ENCODE measurements at places on chromosomes 12 and 14. TPM values are rescaled to one million over a fixed set of nuclear protein-coding genes. Genes with fewer than 3 reads are reported as not detected.

GRCh38 chr12:1661553-1662335 lies 29.1 kb upstream of the ADIPOR2 start:
- DNase-seq, result peak; percentile 74

GRCh38 chr12:104177663-104178501 lies 37.7 kb upstream of the TXNRD1 start:
- peak; percentile 100 for DNase-seq

Gene VPS29
- 88.3 TPM for total RNA-seq

Gene MDGA2
- not detected for total RNA-seq

- no peak for DNase-seq
Measured at GRCh38 chr14:22163051-22163450, 426.0 kb downstream of the DAD1 start.

DNA sequence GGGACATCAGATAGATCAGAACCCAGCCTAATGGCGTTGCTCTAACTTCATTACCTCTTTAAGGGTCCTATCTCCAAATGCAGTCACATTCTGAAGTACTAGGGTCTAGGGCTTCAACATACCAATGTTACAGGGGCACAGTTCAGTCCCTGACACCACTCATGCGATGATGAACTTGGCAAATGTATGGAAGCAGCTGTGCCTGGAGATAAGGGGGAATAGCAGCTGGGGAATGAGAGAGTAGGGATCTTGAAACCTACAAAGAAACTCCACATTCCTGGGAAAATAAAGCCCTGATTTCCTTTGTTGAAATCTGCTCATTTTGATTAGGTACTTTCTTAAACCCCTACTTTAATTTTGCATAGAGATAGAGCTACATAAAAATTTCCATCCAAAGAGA lies 20.5 kb upstream of the TMCC3 start:
- no peak for DNase-seq

Gene GPR135
- 6.5 TPM for total RNA-seq

DNA sequence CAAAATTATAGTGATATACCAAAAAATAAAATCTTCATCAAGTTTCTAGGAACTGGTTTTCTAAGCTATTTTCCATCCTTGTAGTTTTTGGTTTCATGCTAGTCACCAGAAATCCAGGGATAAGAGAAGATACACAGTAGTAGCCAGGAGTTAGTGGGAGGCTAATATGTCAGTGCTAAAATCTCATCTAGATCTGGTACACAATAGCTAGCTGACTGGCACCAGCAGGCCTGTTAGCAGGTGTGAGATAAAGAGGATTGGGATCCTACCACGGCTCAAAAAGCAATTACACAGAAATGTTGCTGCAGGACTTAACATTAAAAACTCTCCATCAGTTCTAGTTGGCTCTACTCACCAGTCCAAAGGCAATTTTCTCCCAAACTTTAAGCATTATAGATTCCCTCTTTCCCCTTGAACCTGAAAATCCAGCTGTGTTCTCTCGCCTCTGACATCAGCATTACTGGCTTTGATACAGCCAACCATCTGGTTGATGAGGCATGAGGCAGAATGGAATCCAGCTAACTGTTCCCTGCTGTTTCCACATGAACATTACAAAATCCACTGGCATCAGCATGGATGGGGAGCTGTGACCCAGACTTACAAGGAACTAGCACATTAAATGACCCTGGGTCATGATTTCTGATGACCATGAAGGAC lies 41.8 kb upstream of the CCDC196 start:
- no peak for DNase-seq

Gene GLT1D1
- total RNA-seq, result not detected

DNA sequence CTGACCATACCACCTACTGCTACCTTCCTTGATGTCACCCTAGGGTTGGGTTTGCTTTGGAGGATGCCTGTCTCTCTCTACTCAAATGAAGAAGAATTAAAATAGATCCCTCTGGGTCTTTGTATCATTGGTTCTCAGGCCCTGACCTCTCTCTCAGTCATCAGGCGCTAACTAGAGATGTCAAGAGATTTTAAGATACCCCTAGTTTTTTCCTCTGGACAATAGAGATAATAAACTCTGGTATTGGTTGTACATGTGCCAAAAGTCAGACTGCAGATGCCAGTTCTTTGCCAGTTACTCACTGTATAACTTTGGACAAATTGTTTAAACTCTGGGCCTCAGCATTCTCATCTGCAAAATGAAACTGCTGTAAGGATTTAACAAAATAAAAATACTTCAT lies 31.5 kb downstream of the ITPR2 start:
- DNase-seq, result no peak

GRCh38 chr12:69112616-69113015 lies 126.8 kb upstream of the CPSF6 start:
- DNase-seq, result no peak

DNA sequence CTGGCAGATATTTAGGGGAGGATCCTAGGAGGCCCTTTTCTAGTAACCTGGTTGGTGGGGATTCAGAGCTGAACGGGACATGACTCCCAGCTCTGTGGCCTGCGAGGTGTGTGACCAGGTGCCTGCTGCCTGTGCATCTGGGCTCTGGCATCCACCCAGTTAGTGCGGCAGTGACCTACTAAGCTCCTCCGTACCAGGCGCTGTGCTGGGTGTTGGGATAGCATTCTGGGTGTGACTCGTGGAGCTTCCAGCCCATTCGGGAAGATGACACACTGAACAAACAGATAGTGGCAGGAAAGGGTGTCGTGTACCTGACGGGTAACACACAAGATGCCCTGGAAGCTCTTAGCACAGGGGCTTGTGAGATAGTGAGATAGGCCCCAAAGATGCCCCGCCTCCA lies 80.9 kb downstream of the ACACB start:
- no peak for DNase-seq

- DNase-seq, result no peak
Measured at GRCh38 chr14:41037388-41037787, 569.3 kb upstream of the LRFN5 start.

GRCh38 chr12:92899386-92900001 lies 29.6 kb downstream of the EEA1 start:
- peak; percentile 98 for DNase-seq

- DNase-seq, result no peak
Measured at GRCh38 chr12:76219806-76220205, 128.4 kb downstream of the BBS10 start.

- DNase-seq, result peak; percentile 60
Measured at GRCh38 chr14:34322940-34323418, 139.1 kb downstream of the SPTSSA start.

GRCh38 chr12:22658214-22658613 lies 33.2 kb downstream of the ETNK1 start:
- DNase-seq, result peak; percentile 59

GRCh38 chr14:105375635-105376057 lies 22.7 kb upstream of the TEX22 start:
- no peak for DNase-seq

- no peak for DNase-seq
Measured at GRCh38 chr14:52686176-52686575, 9.2 kb downstream of the ERO1A start.

GRCh38 chr14:61662437-61663311 lies 32.6 kb upstream of the HIF1A start:
- peak; percentile 76 for DNase-seq

Gene ADAM21
- total RNA-seq, result 0.43 TPM

- no peak for DNase-seq
Measured at GRCh38 chr14:102124419-102124818, 15.3 kb upstream of the WDR20 start.

- DNase-seq, result no peak
Measured at GRCh38 chr12:39638840-39639239, 19.2 kb upstream of the ABCD2 start.

GRCh38 chr14:74333909-74334308 lies 14.4 kb upstream of the VRTN start:
- peak; percentile 73 for DNase-seq

DNA sequence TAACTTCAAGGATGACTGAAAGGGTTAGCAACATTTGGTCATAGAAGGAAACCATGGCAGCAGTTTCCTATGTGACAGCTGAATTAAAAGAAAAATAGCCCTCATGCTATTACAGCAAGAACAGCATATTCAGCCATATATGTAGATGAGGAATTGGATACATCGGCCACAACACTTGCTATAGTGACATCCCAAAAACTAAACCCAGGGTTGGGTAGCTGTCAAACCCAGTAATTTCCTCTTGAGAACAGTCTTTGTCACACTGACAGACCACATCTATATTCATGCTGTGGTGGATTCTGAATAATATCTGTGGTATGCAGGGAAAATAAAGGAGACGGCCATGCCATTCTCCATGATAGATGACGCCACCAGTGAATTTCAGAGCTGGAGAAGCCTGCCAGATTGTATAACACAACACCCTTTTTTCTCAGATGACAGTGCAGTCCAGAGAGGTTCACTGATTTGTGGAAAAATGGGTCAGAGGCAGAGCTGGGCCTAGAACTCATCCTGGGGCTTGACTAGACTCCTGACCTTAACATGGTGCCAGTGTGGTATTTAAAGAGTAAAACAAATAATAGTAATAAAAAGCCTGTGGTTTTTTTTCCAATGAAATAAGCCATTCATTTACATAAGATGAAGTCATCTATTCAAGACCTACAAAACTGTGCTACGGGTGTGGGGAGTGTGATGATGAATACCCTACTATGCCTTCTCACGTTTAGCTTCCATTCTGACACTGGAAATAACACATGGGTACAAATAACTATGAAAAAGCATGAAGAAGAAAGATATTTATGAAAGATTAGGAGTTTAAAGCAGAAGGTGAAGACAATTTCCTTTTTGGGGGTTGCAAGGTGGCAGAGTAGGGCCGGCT lies 32.3 kb downstream of the EFCAB11 start:
- no peak for DNase-seq

Gene DBX2
- not detected for total RNA-seq

- DNase-seq, result no peak
Measured at GRCh38 chr12:16384732-16385131, 37.3 kb downstream of the MGST1 start.

DNA sequence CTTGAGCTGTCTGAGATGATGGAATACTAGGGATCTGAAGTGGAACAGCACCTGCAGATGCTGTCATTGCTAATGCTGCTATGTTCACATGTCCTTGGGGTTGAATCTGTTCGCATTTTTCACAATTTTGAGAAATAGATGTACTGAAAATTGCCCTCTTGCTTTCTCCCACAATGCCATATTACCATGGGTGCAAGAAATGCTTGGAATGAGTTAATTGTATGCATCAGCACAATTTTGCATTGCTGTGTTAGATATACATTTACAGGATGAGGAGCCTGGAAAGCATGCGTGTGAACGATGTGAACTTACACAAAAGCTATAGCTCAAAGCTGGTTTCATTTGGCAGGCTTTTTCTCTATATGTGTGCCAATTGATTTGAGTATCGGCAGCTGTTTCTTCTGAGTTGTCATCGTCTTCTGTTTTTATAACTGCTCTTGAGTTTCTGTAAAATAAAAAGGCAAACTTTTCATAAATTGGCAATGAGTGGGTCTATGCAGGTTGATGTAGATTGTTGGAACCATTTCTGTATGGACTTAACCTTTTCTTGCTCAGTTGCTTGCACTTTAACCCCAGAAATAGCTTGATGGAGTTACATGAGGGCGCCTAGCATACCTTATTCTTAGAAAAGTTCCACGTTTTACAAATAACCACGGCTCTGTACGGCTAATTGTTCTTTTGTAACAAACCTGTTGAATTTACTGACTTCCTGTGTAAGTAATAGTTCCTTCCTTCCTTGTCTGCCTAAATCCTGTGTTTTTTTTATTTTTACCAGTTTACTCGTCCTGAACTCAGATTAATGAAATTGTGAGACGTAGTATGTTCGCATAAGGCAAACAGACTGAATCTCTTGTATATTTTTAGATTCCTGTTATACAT lies 105.9 kb downstream of the FGD4 start:
- no peak for DNase-seq

DNA sequence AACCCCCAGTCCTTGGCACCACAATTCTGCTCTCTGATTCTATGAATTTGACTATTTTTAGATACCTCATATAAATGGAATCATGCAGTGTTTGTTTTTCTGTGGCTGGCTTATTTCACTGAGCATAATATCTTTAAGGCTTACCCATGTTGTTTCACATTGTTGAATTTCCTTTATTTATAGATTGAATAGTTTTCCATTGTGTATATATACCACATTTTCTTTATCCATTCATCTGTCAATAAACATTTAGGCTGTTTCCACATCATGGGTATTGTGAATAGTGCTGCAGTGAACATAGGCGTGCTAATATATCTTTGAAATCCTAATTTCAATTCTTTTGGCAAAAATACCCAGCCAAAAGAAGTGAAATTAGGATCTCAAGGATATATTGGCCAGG lies 126.7 kb upstream of the SLC38A2 start:
- DNase-seq, result no peak

- DNase-seq, result peak; percentile 37
Measured at GRCh38 chr12:66047411-66048021, 83.0 kb downstream of the LLPH start.

- DNase-seq, result no peak
Measured at GRCh38 chr14:22926316-22926715, 2.9 kb downstream of the PRMT5 start.

GRCh38 chr14:22411398-22412055 lies 177.5 kb downstream of the DAD1 start:
- DNase-seq, result no peak

Data from fibroblast of villous mesenchyme (primary cell).